8988T (cell line): ENCODE measurements at places on chromosomes 2 and 18.

DNA sequence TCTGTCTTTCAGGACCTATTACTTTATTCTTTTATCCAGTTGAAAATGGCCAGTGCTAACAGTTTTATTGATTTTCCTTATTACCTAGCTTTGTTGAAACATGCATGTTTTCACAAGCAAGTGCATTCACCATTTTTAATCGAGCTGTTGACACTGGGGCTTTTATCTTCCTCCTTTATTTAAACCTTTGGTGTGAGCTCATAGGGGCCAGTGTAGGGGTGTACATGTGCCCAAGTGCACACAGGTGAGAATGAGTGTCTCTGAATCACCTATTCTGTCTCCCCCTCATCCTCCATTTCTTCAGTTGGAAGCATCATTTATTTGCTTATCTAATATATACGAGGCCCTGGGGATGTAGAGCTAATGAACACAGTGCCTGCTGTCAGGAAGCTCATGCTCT, 199.1 kb downstream of the PRKCE start:
- no peak for DNase-seq

GRCh38 chr2:154551649-154552048, 146.8 kb upstream of the KCNJ3 start:
- no peak for DNase-seq

- no peak for DNase-seq
Observed at GRCh38 chr2:189291460-189291859, 111.9 kb upstream of the COL5A2 start.

- DNase-seq: no peak
Observed at GRCh38 chr2:28681606-28682005, 70.0 kb upstream of the PPP1CB start.

- DNase-seq: no peak
Observed at GRCh38 chr2:60823694-60824305, 57.6 kb upstream of the REL start.

- DNase-seq: no peak
Observed at GRCh38 chr2:175063741-175064140, 58.6 kb upstream of the CHN1 start.

DNA sequence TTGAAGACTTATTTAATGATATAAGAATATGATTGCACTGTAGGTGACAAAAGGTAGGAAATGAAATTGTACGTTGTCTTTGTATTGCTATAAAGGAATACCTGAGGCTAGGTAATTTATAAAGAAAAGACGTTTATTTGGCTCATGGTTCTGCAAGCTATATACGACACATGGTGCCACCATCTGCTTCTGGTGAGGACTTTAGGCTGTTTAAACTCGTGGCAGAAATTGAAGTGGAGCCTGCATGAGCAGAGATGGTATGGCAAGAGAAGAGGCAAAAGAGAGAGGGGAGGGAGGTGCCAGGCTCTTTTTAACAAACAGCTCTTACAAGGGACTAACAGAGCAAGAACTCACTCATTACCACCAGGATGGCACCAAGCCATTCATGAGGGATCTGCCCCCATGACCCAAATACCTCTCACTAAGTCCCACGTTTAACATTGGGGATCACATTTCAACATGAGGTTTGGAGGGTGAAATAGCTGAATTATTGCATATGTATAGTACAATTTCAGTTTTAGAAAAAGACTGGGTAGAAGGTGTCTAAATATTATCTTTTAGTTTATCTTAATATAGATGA, 86.8 kb downstream of the GULP1 start:
- DNase-seq: no peak

DNA sequence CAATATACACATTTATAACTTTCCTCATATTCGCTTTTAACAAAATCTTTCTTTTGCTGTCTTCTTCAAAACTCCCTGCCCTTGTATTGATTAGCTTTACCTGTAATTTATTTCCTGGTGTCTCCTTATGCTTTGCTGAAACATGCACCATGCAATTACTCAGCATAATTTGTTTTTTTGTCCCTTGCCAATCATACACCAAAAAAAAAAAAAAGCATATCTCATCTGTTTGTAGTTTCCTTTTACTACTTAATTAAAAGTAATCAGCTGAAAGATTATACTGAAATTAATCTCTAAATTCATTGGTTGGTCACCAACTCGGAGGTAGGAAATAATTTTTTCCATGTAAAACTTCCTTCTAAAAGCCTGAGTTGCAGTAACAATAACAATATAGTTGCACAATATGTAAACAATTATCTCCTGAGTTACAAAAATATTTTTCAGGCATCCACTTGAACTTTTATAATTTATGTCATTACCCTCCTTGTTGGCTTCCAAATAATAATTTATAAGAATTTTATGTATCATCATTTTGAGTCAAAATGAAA, 53.0 kb upstream of the ROCK1 start:
- no peak for DNase-seq

- no peak for DNase-seq
Observed at GRCh38 chr2:46643951-46644350, 164.6 kb downstream of the TMEM247 start.

DNA sequence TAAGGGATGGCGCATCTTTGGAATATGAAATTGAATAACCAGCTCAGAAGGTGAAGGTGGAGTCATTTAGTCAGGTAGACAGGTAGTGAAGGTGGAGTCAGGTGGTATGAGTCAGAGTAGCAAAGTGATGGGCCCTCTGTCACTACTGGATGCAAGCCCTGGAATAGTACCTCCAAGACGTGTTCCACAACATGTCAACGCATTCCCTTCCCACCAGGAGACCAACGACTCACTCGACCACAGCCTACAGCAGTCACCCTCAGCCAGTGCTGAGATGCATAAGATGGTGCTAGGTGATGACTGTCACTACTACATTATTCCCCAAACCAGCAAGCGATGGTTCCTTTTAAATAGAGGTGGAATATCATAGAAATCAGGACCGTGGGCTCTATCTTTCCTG, 6.8 kb downstream of the CPLX4 start:
- DNase-seq: no peak

DNA sequence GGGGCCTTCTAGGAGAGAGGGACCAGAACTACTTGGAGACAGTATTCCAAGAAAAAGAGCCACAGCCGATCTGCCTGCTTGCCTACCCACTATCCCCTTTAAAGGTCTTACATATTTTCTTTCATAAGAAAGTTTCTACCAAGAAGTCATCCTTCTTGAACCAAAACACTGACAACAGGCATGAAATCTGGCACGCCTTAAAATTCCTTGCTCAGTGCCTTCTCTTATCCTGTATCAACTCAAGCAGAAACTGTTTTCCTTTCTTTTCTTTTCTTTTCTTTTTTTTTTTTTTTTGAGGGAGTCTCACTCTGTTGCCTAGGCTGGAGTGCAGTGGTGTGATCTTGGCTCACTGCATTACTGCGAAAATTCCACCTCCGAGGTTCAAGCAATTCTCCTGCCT, 48.3 kb upstream of the ZFP36L2 start:
- no peak for DNase-seq

DNA sequence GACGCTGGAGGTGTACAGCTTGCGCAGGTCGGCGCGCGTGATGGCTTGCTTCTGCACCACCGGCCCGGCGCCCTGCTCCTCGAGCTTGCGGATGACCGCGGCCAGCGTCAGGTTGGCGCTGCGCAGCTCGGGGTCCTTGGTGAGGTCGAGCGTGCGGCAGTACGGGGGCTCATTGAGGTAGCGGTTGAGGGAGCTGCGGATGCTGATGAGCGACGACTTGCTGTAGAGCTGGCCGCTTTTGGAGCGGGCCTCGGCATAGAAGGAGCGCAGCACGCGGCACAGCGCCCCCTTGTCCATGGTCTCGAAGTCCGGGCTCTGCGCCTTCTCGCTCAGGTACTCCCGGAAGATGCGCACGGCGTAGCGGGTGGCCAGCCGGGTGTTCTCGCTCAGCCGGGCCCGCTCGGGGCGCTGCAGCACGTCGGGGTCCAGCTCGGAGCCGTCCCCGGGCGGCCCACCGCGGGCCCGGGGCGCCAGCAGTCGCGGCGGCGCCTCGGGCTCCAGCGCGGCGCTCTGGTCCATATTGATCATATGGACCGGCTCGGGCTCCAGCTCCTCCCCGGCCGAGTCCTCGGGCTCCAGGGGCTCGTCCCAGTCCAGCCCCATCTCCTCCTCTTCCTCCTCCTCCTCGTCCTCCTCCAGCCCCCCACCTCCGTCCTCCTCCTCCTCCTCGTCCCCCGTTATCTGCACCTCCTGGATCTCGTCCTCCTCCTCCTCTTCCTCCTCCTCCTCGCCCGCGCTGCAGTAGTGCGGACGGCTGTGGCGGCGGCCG, 523 bp downstream of the KCTD1 start:
- peak; percentile 79 for DNase-seq

- no peak for DNase-seq
Observed at GRCh38 chr2:219856602-219857001, 229.2 kb downstream of the SLC4A3 start.

- no peak for DNase-seq
Observed at GRCh38 chr2:164388511-164388910, 232.8 kb downstream of the GRB14 start.

GRCh38 chr2:48695991-48696390, 59.5 kb downstream of the LHCGR start:
- no peak for DNase-seq

GRCh38 chr2:8081130-8081529, 600.7 kb upstream of the ID2 start:
- DNase-seq: no peak

GRCh38 chr2:159130302-159130701, 156.2 kb downstream of the WDSUB1 start:
- DNase-seq: no peak

DNA sequence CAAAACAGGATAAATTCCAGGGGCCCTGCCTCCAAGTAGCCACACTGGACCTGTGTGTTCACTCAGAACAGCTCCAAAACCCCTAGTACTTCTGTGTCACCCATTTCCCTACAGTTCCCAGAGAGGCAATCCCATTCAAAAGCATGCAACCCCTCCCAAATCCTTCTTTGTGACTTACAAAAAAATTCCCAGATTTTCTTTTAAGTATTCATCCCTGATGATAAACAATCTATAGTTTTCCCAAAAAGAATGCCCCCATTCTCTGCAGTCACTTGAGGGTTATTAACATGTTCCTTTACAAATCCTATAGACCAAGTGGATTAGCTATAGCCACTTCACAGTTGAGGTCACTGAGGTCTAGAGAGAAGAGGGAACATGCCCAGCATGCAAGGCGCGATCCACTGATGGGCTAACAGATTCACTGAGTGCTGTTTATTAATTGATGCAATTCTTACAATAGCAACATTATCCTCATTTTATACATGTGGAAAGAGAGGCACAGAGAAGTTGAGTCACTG, 85.4 kb downstream of the MYL12B start:
- DNase-seq: no peak

DNA sequence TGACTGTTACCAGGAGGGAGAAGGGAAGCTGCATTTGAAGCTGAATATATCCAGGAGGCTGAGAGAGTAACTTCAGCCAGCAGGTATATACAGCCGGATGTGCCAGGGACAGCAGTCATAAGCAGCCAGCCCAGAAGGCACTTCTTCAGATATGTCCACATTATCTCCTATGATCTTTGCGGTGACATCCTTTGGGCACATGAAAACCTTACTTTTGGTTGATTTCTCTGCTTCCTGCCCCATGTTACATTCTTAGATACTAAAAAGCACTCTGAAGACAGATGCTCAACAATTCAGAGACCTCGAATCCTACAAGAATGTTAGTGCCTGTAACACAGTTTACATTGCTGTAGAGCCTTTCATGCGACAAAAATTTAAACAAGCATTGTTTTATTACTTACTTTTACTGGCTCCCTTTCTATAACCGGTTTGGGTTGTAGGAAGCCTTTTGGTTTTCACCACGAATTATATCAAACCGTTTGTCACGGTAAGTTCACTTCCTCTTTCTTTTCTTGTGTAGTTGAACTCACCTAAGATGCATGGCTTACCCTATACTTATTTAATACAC, 50.3 kb upstream of the TLK1 start:
- DNase-seq: no peak

GRCh38 chr2:88100489-88100858, 27.4 kb downstream of the FABP1 start:
- no peak for DNase-seq

DNA sequence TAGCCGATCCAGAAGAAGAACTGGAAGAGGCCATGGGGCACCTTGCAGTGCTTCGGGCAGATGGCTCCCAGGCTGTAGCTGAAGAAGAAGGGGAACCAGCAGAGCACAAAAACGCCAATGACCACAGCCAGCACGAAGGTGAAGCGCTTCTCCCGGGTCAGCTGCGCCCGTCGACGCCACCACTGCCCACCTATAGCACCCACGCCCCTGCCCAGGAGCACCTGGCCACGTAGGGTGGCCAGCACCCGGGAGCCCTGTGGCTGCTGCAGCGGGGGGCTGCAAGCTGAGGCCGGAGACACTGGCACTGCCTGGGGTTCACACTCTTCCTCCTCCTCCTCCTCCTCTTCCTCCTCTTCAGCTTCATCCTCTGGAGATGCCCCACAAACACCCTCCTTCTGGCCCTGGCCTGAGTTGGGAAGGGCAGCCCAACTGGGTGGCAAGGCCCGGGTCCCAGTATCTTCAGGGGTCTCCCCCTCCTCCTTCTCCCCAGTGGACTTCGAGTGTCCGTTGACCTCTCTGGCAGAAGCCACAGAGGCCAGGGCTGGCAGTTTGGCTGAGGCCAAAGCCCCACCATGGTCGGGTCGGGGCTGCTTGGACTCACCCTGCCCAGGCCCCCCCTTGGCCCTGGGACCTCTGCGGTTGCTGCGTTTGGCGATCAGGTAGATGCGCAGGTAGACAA, 1.3 kb downstream of the ADRA2B start:
- no peak for DNase-seq

GRCh38 chr2:26330114-26330549, 15.8 kb upstream of the SELENOI start:
- no peak for DNase-seq

- DNase-seq: no peak
Observed at GRCh38 chr2:98465456-98466226, 21.0 kb downstream of the INPP4A start.

GRCh38 chr18:71902482-71902881, 641.7 kb downstream of the CBLN2 start:
- DNase-seq: no peak

- DNase-seq: no peak
Observed at GRCh38 chr2:164009756-164010337, 274.0 kb upstream of the FIGN start.

GRCh38 chr2:113080134-113080533, 12.4 kb downstream of the IL1F10 start:
- no peak for DNase-seq

- peak; percentile 54 for DNase-seq
Observed at GRCh38 chr2:43224571-43225092, 1.8 kb downstream of the ZFP36L2 start.

DNA sequence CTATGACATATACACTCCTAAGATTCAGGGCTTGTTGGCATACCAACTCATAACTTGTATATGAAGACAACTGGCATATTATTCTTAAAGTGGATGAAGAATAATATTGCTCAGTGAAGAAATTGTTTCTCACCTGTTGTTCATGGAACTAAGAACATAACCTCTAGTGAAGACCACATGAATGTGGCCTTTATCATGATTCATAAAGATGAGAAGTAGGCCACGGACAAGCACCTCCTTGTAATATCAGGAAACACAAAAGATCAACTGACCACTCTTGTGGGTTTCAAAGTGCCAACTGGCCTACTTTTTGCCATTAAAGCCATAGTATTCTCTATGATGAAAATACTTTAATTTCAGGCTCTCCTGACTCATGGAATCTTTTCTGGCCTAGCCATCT, 407.4 kb downstream of the GRB14 start:
- DNase-seq: no peak
